Stimulated activated CD4-positive, alpha-beta T cell treated with anti-CD3 and anti-CD28 coated beads, Interleukin-12 subunit alpha, Interleukin-12 subunit beta, amount 100 ng/mL, for 4 hours (primary cell): ENCODE measurements at places on chromosomes 12 and 14.

DNA sequence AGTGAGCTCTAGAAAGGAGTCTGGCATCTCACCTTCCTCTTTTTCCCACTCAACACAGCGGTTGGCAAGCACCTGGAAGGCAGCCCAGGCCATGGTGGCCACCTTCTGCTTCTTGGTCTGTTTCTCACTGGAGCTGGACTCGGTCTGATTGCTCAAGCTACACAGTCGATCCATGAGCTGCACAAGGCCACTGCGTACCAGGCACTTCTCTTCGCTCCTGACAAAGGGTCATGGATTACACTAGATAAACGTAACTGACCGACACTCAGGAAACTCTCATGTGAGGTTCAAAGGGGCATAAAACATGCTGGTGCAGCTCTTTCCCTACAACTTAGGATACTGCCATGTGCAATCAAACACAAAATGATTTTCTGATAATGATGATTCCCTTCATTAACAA, 113.7 kb downstream of the TRAFD1 start:
- no peak for DNase-seq

- DNase-seq = peak; percentile 50
These were observed 1.2 kb upstream of the NEMF start for GRCh38 chr14:49853572-49854375.

DNA sequence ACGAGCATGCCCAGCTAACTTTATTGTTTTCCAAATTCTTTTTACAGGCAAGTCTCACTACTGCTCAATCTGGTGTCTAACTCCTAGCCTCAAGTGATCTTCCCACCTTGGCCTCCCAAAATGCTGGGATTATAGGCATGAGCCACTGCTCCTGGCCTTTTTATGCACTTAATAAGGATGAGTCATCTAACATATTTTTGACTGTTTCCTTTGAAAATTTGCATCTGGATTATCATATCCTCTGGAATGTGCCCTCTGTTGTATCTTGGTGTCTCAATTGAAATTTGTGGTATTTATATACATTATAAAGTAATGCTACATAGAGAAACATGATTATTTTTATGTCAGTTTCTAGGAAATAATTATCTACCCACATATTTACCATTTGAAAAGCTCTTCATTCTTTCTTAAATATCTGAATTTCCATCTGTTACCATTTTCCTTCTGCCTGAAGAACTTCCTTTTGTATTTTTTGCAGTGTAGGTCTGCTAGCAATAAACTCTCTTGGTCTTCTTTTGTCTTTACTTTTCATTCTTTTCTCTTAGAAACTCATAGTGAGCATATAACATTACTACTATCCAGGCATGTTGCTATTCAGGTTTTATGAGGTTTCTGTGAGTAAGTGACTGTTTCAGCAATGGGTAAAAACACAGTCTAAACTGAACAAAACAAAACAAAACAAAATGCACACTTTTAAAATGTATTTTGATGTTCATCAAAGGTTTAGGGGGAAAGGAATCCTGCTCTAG, 52.8 kb upstream of the CNOT2 start:
- no peak for DNase-seq

GRCh38 chr14:88476214-88476774, 78.5 kb downstream of the PTPN21 start:
- no peak for DNase-seq

DNA sequence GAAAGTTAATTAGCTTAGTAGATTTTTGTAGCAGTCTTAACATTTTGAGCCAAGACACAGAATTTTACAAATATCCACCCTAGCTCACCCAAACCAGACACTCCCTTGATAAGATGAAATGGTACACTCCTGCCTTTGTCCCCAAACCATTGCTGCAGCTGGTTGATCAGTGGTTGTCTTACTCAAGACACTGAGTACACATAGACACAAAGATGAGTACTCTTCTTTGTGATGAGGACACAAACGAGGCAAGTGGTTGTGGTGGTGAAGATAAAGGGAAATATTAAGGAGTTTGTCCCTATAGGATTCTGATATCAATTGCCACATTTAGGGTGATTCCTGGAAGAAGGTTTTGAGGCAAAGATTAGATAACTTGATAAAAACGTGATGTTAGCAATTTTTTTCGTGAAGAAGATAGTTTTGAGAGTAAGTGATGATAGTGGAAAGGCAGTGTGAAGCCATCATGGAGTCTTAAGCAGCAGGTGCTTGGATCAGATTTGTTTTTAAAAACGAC, 21.4 kb upstream of the ATP2B1 start:
- DNase-seq = no peak

DNA sequence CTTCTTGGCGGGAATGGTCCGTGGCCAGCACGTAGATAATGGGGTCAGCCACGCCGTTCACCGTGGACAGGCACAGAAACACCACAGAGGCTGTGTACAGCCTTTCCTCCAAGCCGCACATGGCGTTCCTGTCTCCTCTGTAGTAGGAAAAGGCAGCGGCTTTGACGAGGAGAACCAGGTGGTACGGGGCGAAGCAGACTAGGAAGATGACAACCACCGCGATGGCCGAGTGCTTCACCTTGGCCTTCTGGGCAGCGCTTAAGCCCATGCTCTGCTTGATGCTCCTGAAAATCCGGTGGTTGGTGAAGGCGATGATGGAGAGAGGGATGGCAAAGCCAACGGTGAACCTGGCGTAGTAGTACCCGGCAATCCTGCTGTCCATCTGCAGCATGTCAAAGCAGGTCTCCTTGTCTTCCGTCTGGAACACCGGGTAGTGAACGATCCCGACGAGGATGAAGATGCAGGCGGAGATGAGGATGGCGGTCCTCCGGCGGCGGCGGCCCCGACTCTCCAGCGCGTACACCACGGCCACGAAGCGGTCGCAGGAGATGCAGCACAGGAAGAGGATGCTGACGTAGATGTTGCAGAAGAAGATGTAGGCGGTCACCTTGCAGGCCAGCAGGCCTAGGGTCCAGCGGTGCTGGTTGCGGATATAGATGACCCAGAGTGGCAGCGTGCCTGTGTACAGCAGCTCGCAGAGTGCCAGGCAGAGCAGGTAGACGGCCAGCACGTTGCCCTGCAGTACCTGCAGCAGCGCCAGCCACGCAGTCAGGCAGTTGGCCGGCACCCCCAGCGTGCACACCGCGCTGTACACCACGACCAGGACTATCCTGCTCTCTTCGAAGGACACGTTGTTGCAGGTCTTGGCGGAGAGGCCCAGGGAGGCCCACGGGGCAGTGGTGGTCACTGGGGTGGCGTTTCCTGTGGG, 13.8 kb downstream of the GPR132 start:
- DNase-seq = no peak
